Stimulated activated CD4-positive, alpha-beta T cell treated with anti-CD3 and anti-CD28 coated beads, Interleukin-15, amount 100 ng/mL, for 1 hour (primary cell): ENCODE measurements at places on chromosomes 6 and 20.

DNA sequence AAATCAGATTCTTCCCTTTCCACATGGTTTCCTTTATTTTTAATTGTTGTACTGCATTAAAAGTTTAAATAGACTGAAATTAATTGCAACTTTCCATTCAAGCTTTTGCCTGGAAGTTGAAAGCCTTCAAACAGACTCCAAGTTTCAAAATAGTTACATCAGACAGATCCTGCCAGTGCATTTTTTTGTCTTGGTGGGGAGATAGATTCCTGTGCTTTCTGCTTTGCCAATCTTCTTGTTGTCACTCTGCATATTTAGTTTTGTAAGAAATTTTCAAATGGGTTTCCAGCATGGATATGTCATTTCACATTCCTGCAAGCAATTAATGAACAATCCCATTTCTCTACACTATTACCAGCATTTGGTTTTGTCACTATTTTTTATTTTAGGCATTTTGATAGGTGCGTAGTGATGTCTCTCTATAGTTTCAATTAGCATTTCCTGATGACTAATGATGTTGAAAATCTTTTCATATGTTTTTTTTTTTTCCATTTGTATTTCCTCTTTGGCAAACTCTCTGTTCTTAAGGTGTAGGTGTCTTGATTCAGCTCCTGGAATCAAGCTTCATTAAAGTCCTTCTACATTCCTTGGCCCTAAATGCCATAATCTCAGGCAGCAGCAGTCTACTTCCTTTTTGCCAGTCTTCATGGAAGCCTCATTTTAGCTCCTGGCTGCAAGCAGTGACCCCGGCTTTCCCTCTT, 40.5 kb downstream of the SCP2D1 start:
- no peak for DNase-seq

DNA sequence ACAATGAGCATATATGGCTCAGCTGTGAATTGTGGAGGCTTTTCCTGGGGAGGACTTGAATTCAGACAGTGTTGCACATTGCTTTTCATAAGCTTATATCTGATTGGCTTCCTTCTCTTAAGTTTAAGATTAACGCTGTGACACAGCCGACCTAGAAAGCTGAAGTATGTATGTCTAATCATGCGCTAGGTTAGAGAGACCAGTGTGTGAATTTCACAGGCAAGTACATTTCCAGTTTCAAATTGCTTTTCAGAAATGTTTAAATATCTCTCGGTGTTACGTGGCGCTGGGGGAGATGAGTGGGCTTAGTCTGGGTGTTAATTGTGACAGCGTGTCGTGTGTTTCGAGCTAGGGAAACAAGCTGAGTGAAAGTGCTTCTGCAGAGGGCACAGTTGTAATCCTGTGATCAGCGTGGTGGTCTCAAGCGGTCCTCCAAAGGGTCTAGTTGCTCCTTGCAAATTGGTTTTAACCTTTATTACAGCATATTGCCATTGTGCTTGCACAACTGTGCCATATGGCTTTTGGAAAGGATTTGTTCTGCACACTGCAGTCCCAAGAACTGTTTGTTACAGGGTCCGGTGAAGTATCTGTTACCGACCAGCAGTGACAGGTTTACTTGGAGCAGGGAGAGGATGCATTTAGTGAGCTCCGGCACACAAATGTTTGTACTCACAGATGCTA, 166.6 kb downstream of the SASH1 start:
- no peak for DNase-seq

GRCh38 chr20:40986774-40987173, 41.8 kb upstream of the TOP1 start:
- DNase-seq, result no peak

DNA sequence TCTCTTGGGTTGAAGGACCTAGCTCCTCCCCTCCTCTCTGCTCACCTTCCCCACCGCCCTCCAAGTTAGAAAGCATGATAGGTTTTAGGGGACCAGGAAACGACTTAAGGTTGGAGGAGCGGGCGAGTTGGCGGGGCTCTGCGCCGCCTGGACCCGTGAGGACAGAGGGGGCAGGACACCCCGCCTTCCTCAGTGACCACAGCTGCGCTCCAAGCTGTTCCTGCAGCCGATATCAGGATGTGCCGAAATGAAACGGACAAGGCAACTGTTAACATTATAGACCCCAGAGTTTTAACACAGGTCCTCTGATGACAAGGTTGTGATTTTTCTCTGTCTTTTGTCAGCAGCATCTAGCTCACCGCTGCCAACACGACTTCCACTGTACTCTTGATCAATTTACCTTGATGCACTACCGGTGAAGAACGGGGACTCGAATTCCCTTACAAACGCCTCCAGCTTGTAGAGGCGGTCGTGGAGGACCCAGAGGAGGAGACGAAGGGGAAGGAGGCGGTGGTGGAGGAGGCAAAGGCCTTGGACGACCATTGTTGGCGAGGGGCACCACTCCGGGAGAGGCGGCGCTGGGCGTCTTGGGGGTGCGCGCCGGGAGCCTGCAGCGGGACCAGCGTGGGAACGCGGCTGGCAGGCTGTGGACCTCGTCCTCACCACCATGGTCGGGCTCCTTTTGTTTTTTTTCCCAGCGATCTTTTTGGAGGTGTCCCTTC, at the start of gene GRM1:
TSS of gene GRM1 (plus strand) at position 212 of the 722 bp plus-strand sequence. CDS start at position 668, 456 bp downstream.
- DNase-seq, result no peak

GRCh38 chr6:133358574-133359150, 117.5 kb downstream of the EYA4 start:
- no peak for DNase-seq

GRCh38 chr6:32140420-32141046, 10.4 kb upstream of the FKBPL start:
- DNase-seq, result no peak

DNA sequence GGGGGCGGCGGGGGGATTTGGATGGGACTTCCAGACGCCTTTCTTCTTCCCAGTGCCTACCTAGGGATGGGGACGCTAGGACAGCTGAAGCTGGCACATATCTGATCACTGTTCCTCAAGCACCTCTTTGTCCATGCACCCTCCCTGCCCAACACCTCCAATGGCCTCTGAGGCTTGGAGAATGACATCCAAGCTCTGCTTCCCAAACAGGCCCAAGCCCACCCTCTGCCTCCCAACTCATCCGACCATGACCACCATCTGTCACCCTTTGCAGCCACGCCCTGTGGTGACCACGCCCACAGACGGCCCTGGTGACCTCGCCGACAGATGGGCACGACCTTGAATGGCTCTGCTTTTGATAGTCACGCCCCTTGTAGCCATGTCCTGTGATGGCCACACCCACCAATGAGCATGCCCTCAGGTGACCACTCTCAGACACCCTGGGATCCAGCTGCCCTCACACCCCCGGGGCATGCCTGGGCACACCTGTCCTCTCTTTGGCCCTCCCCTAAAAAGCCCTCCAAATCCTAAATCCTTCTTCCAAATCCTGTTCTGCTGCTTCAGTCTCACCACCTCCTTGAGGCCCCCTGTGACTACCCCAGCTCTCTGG, 51.0 kb downstream of the SSR1 start:
- DNase-seq, result no peak

GRCh38 chr6:85866370-85866730, 223.7 kb upstream of the SYNCRIP start:
- DNase-seq, result no peak

DNA sequence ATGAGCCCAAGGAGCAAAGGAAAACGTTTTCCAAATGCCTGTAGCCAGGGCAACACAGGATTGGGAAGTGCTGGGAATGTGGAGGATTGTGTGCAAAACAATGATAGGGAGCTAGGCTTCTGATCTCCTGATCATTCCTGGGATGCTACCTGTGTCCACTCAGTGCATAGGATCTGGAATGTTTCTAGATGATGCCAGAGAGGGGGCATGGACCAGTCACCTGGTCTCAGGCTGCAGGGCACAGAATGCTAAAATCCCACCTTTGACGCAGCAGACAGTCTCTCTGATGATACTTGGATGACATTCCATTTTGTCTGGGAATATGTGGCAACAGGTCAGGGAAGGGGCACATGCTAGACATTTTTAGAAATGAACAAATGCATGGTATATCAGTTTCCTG, 128.9 kb downstream of the CLIC5 start:
- no peak for DNase-seq

- DNase-seq, result no peak
Measured at GRCh38 chr6:17097982-17098381, 3.9 kb upstream of the STMND1 start.

DNA sequence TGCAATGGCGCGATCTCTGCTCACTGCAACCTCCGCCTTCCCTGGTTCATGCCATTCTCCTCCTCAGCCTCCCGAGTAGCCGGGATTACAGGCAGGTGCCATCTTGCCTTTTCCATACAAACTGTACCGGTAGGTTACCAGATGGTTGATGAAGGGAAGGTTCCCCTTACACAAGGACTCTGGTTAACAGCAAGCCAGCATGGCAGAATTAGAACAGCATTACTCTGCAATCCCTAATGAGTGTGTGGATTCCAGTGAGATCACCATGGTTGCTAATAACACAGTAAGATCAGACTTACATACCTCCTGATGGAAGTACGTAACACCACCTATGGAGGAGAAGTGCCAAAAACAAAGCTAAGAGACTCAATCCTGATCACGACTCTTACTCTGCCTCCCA, 51.7 kb downstream of the TTI1 start:
- no peak for DNase-seq

DNA sequence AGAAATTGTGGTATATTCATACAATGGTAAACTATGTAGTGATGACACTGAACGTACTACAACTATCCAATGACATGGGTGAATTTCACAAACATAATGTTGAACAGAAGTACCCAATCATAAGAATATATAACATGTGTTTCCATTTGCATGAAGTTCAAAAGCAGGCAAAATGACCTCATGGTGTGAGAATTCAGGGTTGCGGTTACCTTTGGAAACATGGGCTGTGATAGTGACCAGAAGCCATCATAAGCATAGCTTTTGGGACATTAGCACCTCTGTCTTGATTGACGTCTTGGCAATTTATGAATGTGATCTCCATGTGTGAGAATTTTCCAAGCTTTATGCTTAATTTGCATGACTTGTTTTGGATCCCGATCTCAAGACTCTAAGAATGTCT, 500.1 kb upstream of the JAG1 start:
- no peak for DNase-seq

GRCh38 chr6:3453413-3454272, 3.2 kb downstream of the SLC22A23 start:
- no peak for DNase-seq

- DNase-seq, result no peak
Measured at GRCh38 chr6:158290659-158291058, 21.6 kb upstream of the TULP4 start.

DNA sequence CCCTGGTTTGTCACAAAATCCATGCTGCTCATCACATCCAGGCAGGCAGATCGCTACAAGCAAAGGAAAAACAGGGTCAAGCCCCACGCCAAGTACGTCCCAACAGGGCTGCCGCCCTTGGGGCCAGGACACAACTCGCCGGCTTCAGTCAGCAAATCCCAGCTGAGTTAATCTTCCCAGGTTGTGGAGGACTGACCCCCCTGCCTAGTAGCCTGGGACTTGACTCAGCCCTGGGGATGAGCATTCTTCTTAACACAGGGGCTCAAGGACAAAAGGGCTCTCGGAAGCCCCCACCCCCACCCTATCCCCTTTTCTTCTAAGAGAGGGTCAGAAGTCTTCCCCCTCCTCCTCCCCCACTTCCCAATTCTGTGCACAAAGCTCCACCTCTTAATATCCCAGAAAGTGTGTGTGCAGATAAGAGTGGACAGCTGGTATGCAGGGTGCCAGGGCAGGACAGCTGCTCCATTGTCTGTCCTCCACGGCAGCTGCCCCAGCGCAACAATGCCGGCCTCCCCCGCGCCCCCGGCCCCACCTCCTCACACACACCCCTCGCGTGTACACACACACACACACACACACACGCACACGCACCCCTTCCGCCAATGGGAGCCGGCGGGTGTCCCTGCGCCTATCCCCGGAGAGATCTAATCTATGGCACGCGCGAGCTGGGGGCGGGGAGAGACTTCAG, 4.5 kb downstream of the DLL1 start:
- no peak for DNase-seq

- DNase-seq, result no peak
Measured at GRCh38 chr20:2603816-2604505, 48.5 kb upstream of the NOP56 start.

DNA sequence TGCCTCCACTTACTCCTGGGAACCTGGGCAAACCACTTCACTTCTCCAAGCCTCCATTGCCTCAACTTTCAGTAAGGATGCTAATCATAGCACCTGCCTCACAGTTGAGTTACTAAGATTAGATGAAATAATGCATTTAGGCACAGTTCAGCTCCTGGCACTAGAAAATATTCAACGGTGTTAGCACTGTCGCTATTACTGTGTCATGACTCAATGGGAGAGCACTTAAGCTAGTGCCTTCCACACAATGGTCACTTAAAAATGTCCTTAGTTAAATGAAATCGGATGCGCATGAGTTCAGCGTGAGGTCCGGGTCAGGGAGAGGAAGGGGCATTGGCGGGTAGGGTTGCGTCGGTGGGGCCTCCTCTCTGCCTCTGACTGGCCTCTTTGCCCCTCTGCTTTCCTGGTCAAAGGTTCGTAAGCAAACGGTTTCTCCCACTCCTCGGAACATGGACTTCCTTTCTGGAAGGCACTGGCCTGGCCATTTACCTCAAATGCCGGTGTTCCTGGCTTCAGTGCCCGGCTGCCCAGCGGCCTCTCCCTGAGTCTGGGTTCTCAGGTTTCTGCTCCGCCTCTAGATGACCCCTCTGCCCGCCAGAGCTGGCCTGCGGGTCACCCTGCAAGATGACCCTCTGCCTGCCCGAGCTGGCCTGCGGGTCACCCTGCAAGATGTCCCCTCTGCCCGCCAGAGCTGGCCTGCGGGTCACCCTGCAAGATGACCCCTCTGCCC, 123.8 kb upstream of the QKI start:
- no peak for DNase-seq

DNA sequence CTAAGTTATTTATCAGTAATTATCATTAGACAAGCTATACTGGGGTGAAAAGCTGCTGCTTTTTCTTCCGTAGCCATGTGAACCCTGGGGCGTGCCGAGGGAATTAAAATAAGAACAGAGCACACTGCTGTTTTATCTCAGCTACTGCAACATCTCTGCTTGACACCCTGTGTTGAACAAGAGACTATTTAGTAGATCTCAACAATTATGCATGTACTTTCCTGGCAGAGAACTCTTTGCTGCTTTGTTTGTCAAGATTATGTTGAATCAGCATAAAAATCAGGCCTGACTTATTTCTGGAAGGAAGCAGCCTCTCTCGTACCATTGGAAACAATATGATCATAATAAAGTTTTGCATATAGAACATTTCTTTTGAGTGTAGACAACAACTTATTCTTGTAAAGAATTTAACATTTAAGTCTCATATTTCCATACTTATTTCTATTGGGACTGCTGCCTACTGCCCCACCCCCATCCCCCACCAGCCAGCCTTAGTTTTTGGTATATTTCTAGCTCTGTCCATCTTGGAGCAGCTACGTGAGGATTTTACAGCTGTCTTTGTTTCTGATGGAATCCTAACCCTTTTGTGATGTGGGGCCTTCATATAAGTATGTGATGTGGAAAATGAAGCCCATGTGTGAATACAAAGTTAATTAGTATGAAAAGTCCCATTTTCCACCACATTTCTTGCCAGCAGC, 1011.4 kb downstream of the KIF16B start:
- DNase-seq, result no peak
